Epithelial cell of umbilical artery (primary cell): ENCODE measurements at places on chromosomes 3 and 15. TPM values are rescaled to one million over a fixed set of nuclear protein-coding genes. Genes with fewer than 3 reads are reported as not detected.

The TGM4 gene
- total RNA-seq: 0.15 TPM in 1 of 2 replicates, not detected in the other

The ACOX2 gene
- total RNA-seq: 1.3 and 1.7 TPM in 2 replicates

The IP6K2 gene
- 43.9 and 49.4 TPM in 2 replicates for total RNA-seq

The PRR23A gene
- not detected in 2 replicates for total RNA-seq

The AP3B2 gene
- not detected in 2 replicates for total RNA-seq

The SUSD5 gene
- 5.2 and 9.1 TPM in 2 replicates for total RNA-seq

The TAGLN3 gene
- total RNA-seq: not detected in 2 replicates

The FMN1 gene
- total RNA-seq: under 0.01 and 0.15 TPM in 2 replicates

The LTK gene
- under 0.01 TPM in 1 of 2 replicates, not detected in the other for total RNA-seq

The TMCO5A gene
- not detected in 2 replicates for total RNA-seq

The ABHD5 gene
- 16.9 and 30.5 TPM in 2 replicates for total RNA-seq

The C3orf20 gene
- not detected in 2 replicates for total RNA-seq

The ALDH1A2 gene
- under 0.01 and 0.61 TPM in 2 replicates for total RNA-seq

The SAMD7 gene
- total RNA-seq: not detected in 2 replicates

The CHRD gene
- 0.15 and 0.32 TPM in 2 replicates for total RNA-seq

The SPATA16 gene
- total RNA-seq: not detected in 2 replicates

The SH3GL3 gene
- not detected in 2 replicates for total RNA-seq

The EBLN2 gene
- total RNA-seq: 2.9 and 10.0 TPM in 2 replicates

The PSTPIP1 gene
- total RNA-seq: not detected in 2 replicates

The HIGD2B gene
- total RNA-seq: not detected in 2 replicates

The RPL39L gene
- total RNA-seq: 40.3 and 61.4 TPM in 2 replicates

The CIB2 gene
- total RNA-seq: 2.0 and 2.6 TPM in 2 replicates

The TMEM266 gene
- under 0.01 TPM in 1 of 2 replicates, not detected in the other for total RNA-seq

The COPB2 gene
- total RNA-seq: 216 and 226 TPM in 2 replicates

The LSMEM2 gene
- not detected in 2 replicates for total RNA-seq
